ENCODE measurements at places on chromosomes 11 and 22. TPM values are rescaled to one million over a fixed set of nuclear protein-coding genes. Genes with fewer than 3 reads are reported as not detected.

The NF2 gene
- 22.2 TPM for polyA plus RNA-seq

The RTN4RL2 gene
- 0.56 TPM for polyA plus RNA-seq

The HBG1 gene
- not detected for polyA plus RNA-seq

The CRYBB3 gene
- polyA plus RNA-seq = not detected

The LTO1 gene
- polyA plus RNA-seq = 23.0 TPM

The CCDC157 gene
- polyA plus RNA-seq = 3.7 TPM

The ANO5 gene
- 3.5 TPM for polyA plus RNA-seq

The OR8H3 gene
- not detected for polyA plus RNA-seq

The TMEM121B gene
- polyA plus RNA-seq = 0.79 TPM

The MCHR1 gene
- 0.32 TPM for polyA plus RNA-seq

The MUC2 gene
- polyA plus RNA-seq = not detected

The OPCML gene
- polyA plus RNA-seq = 2.7 TPM

The RFPL1 gene
- polyA plus RNA-seq = not detected

The KCNQ1OT1 gene
- 1.4 TPM for polyA plus RNA-seq

The XKR3 gene
- polyA plus RNA-seq = 0.16 TPM

The ATM gene
- 19.9 TPM for polyA plus RNA-seq

The PLXNB2 gene
- 431 TPM for polyA plus RNA-seq

The RFPL2 gene
- polyA plus RNA-seq = 0.24 TPM

The OR52N5 gene
- not detected for polyA plus RNA-seq

The RIMBP3B gene
- polyA plus RNA-seq = not detected

The SLC22A25 gene
- polyA plus RNA-seq = not detected

The EXPH5 gene
- 0.27 TPM for polyA plus RNA-seq

The MRGPRE gene
- polyA plus RNA-seq = not detected

The BLID gene
- not detected for polyA plus RNA-seq

The SLC7A4 gene
- polyA plus RNA-seq = 3.2 TPM

The ARHGAP8 gene
- 3.3 TPM for polyA plus RNA-seq

The ARL14EP gene
- 13.8 TPM for polyA plus RNA-seq

The GAB2 gene
- polyA plus RNA-seq = 3.6 TPM

The RIBC2 gene
- 0.64 TPM for polyA plus RNA-seq

The MPEG1 gene
- 6.9 TPM for polyA plus RNA-seq

The TRPC6 gene
- 0.26 TPM for polyA plus RNA-seq

The PLEKHA7 gene
- 1.6 TPM for polyA plus RNA-seq

The MOGAT2 gene
- polyA plus RNA-seq = 0.34 TPM

The C11orf97 gene
- polyA plus RNA-seq = not detected

Data from adrenal gland (tissue), 19 donors.